ENCODE measurements at places on chromosomes 7 and 10.

GRCh38 chr10:14611968-14612693 lies 162.6 kb downstream of the FAM107B start:
- peak; percentile 83 for DNase-seq

DNA sequence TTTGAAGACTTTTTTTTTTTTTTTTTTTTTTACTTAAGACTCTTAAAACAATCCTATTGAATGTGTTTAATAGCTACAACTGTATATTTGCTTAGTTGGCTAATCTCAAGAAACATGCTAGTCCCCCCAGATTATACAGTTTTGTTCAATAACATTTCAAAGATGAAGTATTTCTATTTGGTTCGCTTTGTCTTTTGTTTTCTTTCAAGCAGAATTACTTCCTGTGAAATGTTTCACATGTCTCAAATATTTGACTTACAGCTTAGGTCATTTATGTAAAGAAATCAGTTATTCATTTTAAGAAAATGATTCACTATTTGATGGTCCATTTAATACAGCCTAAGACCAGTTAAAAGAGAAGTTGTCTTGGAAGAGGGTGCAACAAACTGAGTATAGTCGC lies 12.8 kb upstream of the LAMB1 start:
- no peak for DNase-seq

DNA sequence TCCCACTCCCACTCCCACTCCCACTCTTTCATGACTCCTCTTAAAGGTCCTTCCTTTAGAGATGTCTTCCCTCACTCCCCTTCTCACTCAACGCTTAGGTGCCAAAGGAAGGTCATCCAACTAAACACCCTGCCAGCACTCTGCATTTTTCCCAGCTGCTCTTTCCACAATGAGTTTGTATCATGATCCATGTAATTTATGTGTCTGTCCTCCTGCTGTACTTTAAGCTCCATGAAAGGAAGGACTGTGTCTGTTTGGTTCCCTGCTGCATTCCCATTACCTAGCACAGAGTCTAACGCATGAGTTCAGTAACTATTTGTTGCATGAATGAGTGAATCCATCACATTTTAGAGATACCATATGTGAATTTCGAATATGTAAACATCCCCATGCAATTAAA lies 252.7 kb downstream of the KIF20B start:
- DNase-seq: no peak

GRCh38 chr10:13272164-13272571 lies 27.7 kb downstream of the PHYH start:
- no peak for DNase-seq
